ENCODE measurements at places on chromosomes 4 and X.

DNA sequence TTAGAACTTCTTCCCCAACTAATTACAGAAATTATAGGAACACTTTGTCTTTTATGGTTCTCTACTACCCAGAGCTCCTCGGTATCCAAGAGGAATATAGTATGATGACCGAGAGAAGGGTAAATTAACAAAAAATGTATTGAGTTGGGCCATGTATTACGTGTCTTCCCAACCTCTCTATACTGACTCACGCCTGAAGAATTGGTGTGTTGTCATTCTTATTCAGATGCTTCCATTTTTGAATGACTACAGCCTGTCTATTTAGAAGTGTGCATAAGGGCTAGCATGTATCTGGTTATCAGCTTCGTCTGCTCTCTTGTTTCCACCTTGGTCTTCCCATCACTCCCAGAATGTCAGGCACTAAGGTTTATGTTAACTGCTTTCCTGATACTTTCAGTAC is 24.5 kb upstream of the SCD5 start:
- DNase-seq: no peak

DNA sequence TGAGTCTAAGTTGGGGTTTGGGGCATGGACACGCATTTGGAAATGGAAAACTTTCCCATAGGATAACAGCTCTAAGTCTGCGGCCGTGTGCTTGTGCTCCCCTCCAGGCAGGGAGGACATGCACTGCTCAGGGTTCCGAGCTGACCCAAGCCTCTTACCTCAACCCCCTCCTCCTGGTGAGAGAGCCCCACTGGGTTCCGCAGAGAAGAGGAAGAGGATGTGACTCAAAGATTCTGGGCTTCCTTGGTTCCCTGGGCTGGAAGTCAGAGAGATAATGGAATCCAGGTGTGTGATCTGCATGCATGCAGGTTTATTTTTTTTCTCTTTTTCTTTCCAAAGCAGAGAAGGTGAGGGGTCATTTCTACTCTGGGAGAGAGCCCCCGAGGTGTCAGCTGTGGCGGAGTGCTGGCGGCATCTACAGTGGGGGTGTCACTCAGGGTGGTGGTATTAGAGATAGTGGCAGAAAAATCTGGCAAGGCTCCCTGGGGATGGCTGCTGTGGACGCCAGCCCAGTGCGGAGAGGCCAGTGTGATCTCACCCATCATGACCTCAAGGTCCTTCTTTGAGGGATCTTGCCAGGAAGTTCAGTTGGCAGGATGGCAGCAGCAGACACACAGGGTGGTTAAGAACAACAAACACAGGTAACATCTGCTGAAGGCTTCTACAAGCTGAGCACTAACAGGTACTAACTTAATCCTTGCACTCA is 168.7 kb upstream of the HAND2 start:
- no peak for DNase-seq

DNA sequence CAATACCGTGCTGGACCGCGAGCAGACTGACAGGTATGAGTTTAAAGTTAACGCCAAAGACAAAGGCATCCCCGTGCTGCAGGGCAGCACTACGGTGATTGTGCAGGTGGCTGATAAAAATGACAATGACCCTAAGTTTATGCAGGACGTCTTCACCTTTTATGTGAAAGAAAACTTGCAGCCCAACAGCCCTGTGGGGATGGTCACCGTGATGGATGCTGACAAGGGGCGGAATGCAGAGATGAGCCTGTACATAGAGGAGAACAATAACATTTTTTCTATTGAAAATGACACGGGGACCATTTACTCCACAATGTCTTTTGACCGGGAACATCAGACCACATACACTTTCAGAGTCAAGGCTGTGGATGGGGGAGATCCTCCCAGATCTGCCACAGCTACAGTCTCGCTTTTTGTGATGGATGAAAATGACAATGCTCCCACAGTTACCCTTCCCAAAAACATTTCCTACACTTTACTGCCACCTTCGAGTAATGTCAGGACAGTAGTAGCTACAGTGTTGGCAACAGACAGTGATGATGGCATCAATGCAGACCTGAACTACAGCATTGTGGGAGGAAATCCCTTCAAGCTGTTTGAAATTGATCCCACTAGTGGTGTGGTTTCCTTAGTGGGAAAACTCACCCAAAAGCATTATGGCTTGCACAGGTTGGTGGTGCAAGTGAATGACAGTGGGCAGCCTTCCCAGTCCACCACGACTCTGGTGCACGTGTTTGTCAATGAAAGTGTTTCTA is 3.2 kb downstream of the PCDH7 start:
- DNase-seq: no peak

- DNase-seq: peak; percentile 28
These were observed 98.5 kb upstream of the KLF3 start for GRCh38 chr4:38565271-38566199.

- no peak for DNase-seq
These were observed 13.2 kb downstream of the EFHC2 start for GRCh38 chrX:44330227-44330626.

DNA sequence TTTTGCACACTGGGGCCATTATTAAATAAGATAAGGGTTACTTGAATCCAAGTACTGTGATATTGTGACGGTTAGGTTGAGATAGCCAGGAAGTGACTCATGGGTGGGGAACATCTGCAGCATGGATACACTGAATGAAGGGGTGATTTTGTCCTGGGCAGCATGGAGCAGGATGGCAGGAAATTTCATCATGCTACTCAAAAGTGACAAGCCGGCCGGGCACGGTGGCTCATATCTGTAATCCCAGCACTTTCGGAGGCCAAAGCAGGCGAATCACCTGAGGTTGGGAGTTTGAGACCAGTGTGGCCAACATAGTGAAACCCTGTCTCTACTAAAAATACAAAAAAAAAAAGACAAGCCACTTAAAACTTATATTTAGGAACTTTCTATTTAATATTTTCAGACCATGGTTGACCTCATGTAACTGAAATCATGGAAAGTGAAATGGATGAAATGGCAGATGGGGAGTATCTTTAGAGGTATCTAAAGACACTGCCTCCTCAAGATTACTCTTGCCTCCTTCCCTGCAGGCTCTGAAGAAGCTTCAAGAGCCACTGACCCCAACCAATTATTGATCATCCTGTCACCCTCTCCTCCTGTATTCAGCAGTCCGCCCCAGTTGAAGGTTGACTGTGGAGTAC is 3.9 kb upstream of the TRIM60 start:
- no peak for DNase-seq

DNA sequence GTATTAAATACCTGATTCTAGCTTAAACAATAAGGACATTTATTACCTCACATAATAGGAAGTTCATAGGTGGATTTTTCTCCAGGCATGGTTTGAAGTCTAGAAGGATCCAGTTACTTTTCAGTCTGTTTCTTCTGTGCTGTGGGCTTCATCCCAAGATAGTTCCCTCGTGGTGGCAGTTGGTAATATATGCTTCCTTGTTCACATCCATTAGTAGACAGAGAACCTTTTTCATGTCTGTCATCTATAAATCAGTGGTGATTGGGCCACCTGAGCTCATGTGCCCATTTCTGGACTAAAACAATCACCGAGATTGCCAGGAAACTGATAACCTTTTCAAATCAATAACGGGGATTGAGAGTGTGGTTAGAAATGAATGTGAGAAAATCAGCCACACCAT is 97.7 kb downstream of the KDM6A start:
- DNase-seq: no peak

- no peak for DNase-seq
These were observed 80.5 kb upstream of the DHRSX start for GRCh38 chrX:2581296-2581695.

DNA sequence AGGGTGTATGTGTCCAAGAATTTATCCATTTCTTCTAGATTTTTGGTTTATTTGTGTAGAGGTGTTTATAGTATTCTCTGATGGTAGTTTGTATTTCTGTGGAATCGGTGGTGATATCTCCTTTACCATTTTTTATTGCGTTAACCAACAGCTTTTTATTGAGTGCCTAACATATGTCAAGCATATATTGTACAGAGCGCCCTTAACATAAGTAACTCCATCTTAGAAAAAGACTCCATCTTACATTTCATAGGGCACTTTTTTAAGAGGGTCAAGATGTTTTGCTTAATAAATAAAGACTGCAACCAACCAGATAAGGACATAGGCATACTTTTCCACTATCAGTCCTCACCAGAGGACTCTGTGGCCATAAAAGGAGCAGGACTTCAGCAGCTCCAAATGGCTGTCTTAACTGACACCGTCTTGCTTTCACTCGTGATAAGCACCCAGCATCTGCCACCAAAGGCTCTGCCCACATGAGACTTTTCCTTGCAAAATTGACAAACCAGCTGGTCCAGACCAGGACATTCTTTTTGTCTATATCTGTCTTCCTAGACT is 75.0 kb downstream of the HS6ST2 start:
- DNase-seq: no peak

- peak; percentile 3 for DNase-seq
These were observed 89.9 kb downstream of the SLC10A6 start for GRCh38 chr4:86759298-86759697.

DNA sequence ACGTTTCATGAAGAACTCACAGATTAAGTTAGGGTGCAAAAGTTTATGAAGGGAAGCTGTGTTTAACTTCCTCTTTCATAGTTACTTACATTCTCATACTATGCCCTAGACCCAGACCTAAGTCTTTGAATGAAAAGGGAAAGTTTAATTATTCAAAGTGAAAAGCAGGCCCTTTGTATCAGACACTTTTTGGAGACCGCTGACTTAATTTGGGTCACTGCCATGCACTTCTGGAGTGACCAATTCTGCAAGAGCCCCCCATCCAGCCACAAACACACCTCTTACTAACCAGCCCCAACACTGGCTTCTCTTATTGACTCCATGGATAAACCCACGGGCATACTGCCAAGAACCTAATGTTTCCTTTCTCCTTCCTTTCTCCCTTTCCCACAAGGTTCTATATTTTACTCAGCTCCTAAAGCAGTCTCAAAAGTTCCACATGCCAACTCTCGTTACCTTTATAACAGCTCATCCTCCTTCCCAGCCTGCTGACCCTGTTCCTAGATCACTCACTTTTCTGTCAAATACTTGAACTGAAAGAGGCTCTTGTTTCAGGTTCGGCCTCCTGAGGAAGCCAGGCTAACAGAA is 34.5 kb downstream of the ABCE1 start:
- no peak for DNase-seq

GRCh38 chrX:27446423-27446822 is 16.7 kb downstream of the PPP4R3C start:
- no peak for DNase-seq

DNA sequence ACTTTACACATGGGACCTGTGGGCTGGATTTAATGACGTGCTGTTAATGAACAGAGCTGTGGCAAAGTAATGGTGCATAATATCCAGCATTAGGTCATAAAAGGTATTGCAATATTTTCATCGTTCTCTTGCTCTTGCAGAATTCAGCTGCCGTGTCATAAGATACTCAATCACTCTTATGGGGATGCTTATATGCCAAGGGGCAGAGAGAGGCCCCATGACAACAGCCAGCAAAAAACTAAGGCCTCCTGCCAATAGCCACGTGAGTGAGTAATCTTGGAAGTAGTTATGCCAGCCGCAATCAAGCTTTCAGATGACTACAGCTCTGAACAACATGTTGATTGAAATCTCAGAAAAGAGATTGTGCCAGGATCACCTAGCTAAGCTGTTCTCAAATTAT is 616.9 kb downstream of the FSTL5 start:
- no peak for DNase-seq

DNA sequence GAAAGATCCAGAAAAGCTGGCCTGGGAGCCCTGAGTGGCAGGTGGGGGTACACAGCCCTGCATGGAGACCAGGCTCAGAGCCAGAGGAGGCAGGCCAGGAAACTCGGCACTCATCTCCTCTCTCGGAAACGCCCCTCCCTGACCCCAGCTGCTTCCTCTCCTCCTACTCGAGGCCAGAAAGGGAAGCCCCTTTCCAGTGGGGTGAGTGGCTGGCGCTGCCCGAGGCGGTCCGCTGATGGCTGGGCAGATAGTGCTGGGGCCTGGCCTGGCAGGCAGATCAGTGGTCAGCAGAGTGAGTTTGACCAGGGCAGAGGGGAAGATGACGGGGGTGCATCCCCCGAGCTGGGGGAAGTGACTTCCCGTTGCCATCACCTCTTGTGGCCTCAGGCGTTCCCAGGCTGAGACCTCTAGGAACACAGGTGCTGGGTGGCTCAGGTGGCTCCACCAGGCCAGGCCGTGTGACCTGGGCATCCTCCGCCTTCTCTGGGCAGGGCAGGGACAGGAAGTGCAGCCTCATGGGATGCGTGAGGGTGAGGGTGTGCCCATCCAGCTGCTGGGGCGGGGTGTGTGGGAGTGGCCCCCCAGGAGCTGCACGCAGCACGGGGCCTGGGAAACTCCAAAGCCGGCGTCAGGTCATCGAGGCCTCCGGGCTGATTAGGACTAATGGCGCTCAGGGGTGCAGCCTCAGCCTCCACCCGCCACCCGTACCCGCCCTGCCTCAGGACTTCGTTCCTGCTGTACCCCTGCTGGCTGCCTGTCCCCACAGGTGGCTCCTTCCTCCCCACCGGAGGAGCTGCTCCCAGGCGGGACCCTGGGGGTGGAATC is 5.7 kb downstream of the SH3BP2 start:
- peak; percentile 70 for DNase-seq

- no peak for DNase-seq
These were observed 388.0 kb upstream of the GALNT7 start for GRCh38 chr4:172780566-172781081.

- peak; percentile 12 for DNase-seq
These were observed 192.9 kb downstream of the ARHGAP10 start for GRCh38 chr4:147924604-147925412.

DNA sequence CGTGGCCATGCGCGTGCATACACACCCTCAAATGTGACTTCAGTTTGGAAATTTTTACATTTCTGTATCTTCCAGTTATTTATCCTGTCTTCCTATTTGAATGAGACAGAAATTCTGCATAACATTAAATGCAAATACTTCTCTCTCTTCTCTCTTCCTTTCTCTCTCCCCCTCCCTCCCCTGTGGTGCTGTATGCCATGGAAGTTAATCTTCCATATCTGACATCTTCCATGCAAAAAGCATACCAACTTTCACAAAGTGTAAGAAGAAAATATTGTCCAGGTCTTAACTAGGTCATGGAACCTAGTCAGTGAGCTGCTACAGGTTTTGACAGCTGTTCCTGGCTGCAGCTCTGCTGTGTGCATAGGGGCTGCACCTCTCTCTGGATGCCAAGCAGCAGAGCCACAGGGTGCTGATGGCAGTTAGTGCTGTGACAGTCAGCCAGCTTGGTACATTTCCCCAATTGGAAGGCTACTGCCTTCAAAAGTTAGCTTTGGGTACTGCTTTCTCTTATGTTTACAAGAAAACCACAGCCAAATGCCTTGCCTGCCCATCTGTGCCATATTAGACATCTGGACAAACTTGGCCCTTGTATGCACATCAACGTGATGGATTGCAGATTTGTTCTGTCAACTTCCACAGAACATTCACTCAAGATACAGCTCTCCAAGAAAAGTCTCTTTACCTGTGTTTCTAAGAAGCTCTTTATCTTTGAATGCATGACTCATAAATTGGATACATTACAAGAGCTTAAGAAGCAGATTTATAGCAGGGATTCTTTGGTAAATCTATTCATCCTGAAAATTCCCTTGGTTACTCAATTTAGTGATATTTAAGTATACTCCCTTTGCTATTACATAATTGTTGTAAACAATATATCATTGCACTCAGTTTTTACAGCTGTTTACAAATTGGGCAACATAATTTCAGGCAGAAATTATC is 623.8 kb downstream of the EPHA5 start:
- DNase-seq: no peak
